CD8-positive, alpha-beta T cell (primary cell): ENCODE measurements at places on chromosomes 3 and 15. TPM values are rescaled to one million over a fixed set of nuclear protein-coding genes. Genes with fewer than 3 reads are reported as not detected.
A peak's percentile ranks its signal among the peaks of the same experiment; 100 is the strongest.

- DNase-seq = no peak
Observed at GRCh38 chr15:51038162-51038973, 56.3 kb downstream of the TNFAIP8L3 start.

DNA sequence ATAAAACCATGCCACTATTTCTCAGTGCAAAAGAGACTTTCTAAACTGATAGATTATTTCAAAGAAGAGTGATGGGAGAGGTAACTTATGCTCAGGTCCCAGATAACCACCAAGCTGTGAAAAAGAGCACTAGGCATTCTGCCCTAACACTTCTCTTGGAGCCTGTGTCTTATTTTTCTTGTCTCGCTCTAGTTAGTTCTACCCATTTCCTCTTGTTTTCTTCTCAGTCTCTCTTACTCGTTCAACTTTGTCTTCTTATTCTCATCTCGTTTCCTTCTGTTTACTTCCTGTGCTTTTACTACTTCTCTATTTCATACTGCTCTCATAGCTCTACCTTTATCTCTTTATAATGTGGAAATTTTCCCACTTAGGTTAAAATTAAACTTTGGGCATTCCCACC lies 91.8 kb upstream of the CGNL1 start:
- DNase-seq = no peak

GRCh38 chr3:121431726-121432517 lies 113.9 kb downstream of the POLQ start:
- DNase-seq = peak; percentile 18

DNA sequence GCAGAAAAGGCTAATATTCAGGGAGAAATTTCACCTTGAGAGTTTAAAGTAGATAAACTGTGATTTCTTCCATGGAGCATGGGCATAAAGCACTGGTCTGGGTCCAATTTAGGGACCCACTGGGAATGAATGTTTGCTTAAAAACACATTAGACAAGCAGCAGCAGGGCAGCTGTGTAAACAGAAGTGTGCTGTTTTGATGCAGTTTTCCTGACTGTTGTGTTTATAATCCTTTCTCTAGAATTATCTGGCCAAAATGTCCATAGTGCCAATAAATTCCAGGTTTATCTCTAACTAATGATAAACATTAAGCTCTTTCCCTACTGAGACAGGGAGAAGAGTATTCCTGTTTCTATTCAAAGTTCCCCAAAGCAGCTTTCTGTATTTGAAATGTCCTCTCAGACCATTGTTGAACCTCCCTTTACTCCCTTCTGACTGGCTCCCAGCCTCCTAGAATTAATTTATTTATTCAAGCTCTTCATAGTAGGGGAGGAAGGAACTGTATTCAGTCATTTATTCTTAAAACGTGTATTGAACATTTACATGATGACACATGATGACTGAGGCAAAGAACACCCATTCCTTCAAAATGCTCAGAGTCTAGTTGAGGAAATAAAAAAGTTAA lies 7.0 kb upstream of the TM4SF18 start:
- no peak for DNase-seq

The SLCO2A1 gene
- total RNA-seq = not detected

DNA sequence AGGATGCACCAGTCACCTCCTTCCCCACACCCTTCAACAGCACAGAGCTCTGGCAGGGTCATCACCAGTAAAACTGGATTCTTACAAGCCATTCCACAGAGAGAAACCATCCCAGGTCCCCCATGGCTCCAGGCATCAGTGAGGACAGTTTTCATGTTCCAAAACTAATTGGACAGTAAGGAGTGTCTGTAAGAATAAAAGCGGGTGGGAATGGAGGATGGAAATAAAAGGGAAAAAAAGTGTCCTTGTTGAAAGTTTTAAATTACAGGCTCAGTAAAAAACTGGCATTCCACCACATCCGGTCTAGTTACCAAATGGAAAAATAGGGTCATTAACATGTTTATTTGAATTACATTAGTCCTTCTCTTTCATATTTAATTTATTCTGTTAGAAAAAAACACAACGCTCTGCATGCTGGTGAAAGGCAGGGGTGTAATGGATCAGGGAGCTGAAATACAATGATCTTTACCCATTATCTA lies 117.4 kb downstream of the TIGIT start:
- no peak for DNase-seq

DNA sequence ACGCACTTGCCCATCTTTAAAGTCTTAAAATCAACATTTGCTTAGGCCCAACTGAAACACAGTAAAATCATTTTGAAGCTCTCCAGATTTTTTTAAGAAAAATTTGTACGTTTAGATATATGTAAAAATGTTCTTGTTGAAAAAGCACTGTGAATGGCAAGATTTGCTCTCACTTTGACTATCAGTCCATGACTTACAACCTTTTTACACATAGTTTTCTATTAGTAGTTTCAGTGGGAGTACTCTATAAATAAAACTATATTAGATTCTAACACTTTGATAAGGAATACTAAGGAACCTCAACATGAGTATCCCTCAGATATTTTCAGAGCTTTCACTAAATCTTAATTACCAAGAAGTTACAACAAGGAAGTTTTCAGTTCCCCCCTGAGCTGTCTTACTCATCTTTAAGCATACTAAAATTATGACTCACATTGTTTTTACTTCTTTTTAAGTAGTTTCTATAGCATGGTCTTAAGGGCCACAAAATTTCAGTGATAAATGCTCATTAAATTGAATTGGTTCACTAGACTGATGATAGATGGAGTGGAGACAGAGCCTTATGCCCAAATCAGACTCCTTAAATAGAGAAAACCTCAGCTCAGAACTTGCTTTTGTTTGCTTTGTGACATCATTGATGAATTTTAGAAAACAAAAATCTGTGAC lies 31.6 kb upstream of the RAP2B start:
- no peak for DNase-seq

DNA sequence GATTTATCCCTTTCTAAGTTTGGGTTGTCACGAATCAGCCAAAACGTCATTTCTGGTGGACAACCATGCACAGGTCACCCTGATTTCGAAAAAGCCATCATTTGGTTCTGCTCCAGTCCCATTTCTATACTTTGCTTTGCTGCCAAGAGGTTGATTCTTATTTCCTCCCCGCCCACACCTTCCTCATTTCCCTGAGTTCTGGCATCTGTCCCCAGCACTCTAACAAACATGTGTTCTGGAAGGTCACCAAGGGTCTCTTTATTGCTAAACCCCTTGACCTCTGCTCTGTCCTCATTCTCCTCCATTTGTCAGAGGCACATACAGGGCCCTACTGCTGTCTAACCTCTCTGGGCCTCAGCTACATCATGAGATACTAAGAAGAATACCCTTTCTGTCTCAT lies 36.4 kb upstream of the PTPRG start:
- no peak for DNase-seq

DNA sequence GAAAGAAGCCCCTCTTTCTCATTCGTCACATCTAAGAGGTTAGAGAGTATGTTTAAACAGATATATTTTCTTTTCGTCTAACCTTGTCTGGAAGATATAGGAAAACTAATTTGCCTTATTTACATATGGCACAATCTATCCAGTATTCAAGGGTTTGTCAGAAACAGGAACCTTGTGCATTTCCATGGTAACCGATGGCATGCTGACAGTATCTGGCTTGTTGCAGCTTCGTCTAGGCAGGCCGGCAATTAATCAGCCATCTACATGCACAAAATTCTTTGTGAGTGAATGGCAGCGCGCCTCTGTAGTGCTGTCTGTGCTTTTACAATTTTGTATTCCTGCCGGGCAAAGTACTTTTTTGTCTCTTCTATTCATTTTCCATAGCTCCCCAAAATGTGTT lies 294.0 kb upstream of the SOX2 start:
- DNase-seq = no peak

The EFCAB12 gene
- total RNA-seq = 3.1 TPM

DNA sequence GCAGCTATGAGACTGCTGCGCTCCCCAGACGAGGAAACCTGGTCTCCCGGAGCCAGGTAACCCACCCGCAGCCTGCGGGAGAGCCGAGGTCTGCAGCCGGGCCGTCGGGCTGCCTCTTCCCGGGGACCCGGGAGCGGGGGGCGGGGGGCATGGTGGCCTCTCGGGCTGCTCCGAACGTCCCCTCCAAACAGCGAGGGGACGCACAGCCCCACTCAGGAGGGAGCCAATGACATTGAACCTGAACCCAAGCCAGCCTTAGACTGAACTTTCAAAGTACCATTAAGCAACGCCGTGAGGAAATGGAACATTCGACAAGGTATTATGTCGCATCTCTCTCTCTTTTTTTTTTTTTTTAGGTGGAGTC lies 29.8 kb upstream of the ALDH1A3 start:
- DNase-seq = no peak

The TTBK2 gene
- total RNA-seq = 19.3 TPM

The CX3CR1 gene
- total RNA-seq = 0.42 TPM

DNA sequence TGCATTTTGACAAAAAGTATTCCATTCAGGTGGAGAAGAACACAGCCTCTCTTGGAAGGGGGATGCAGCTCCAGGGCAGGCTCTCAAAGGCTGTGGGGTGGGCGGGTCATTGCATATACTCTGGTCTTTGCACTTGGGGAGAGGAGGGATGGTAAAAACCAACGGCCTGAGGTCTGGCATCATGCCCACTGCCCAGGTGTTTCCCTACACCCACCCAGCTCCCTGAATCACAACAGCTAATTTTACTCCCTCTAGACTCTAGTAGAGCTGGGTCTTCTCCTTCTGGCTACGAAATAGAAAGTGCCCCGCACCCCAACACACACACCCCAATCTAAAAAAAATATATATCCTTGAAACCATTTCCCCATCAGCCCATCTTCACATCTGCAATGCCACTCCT lies 1.0 kb downstream of the MYLK start:
- DNase-seq = no peak

The CCR8 gene
- not detected for total RNA-seq

GRCh38 chr3:125033135-125033534 lies 22.7 kb downstream of the HEG1 start:
- DNase-seq = no peak

The GDPGP1 gene
- total RNA-seq = 4.4 TPM

DNA sequence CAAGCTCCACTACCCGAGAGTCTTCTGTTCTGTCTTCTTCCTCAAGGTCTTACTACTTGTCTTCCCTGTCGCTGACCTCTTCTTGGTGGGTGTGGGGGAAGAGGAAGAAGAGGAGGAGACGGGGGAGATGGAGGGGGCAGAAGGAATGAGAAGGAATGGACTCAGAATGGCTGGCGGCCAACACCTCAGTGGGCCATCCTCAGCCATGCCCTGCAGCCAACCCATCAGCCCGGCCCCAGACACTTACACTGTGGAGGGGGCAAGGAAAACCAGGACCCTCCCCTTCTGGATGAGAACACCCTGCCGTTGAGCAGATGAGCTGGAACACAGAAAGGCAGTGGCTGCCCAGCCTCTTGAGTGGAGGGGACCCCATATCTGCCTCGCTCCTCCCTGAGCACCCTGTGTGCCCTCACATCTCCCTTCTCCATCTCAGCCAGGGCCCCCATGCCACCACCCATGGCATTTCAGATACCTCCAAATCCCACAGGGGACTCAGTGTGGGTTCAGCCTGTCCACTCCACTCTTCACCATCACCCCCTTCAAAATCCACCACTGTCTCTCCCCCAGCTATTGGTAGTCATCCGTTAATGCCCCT lies 45.5 kb upstream of the PRR23E start:
- no peak for DNase-seq

The IL20RB gene
- total RNA-seq = 1.5 TPM
